ENCODE measurements at places on chromosomes 12 and 14.

- DNase-seq = no peak
Observed at GRCh38 chr14:57189070-57189469, 79.6 kb downstream of the EXOC5 start.

GRCh38 chr12:5257763-5258495 is 174.0 kb upstream of the NTF3 start:
- no peak for DNase-seq

- DNase-seq = no peak
Observed at GRCh38 chr14:61653507-61653906, 41.8 kb upstream of the HIF1A start.

DNA sequence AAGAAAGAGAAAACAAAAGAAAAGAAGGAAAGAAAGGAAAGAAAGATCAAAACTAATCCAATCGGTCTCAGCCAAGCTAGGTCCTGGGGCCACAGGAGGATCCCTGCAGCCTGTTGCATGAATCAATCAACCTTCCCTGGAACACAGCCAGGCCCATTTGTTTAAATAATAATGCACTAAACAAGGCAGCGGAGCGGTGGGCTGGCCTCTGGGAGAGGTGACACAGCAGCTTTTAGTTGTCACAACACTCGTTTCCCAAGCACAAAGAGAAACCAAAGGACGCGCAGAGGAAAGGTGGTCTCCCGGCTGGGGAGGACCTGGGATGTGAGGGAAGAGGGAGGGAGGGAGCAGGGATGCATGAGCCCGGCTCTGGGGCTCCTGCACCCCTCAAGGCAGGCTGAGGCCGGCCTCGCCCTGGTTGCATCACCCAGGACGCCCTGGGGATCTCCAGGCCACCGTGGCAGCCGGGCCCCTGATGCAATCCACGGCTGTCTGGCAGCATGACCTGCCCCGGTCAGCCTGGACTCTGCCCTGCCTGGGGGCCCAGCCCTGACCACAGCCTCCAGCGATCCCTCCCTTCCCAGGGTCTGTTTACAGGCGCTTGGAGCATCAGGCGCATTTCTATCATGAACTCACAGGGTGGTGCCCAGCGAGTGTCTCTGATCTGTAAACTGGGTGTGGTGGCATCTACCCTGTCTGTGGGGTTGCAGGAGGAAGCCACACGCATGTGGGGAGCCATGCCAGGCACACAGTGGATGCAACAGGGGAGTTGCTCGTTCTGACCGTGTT is 32.5 kb downstream of the MMP17 start:
- no peak for DNase-seq

GRCh38 chr12:114866331-114866730 is 182.4 kb upstream of the TBX3 start:
- DNase-seq = no peak

- no peak for DNase-seq
Observed at GRCh38 chr14:33764876-33765650, 185.8 kb downstream of the EGLN3 start.

- DNase-seq = no peak
Observed at GRCh38 chr12:104994336-104994735, 8.2 kb downstream of the NOPCHAP1 start.

GRCh38 chr14:24894583-24895242 is 155.2 kb downstream of the STXBP6 start:
- DNase-seq = no peak

DNA sequence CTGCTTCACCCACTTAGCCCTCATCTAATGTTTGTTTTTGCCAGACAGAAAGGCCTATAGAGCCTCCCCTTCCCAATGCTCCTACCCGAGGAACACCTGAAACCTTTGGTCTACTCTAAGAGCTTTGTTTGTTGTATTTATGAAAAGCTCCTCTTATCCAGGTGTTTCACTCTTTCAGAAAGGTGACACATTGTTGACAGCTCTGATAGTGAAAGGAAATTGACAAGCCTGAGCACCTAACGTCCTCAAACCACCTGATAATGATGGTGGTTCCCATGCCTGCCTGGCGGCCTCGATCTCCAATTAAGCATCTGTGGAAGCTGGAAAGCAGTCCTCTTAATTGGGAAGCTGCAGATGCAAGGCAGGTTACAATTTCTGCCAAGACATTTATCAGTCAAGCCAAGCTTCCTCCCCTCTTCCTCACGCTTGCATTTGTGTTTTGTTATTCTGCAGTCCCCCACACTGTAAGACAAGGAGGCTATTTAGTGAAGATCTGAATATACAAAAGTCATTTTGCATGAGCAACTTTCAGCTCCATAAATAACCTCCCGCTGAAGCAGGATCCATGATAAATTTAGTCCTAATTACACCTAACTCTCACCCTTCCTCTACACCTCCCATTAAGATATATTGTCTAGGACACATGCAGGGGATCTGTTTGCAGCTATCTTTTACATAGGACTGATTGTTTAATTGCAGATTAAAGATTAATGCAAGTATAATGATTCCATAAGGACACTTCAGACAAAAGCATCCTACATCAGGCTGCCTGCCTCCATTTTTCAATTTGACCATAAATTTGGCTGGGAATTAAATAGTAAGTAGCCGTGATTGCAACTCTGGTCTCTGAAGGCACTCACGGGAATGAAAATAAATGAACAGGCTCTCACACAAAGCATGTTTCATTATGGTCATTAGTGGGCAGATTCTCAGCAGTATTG is 288.6 kb downstream of the PDZRN4 start:
- DNase-seq = no peak

DNA sequence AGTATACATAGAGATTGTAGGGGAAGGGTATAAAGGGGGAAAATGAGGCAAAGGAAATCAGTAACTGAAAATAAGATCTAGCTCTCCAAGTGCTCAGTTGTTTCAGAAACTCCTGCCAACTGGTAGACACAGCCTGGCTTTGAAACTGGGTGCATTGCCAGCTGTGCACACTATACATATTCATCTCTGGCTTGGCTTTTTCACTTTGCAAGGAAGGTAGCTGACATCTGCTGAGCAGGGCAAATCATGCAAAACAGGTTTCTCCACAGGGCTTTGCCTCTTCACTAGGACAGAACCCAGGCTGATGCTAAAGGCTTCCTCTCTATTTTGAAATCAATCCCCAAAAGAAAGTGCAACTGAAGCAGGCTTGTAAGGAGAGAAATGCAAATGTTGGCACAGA is 101.5 kb downstream of the HELB start:
- DNase-seq = no peak

- peak; percentile 19 for DNase-seq
Observed at GRCh38 chr14:96088074-96088473, 48.9 kb downstream of the C14orf132 start.

DNA sequence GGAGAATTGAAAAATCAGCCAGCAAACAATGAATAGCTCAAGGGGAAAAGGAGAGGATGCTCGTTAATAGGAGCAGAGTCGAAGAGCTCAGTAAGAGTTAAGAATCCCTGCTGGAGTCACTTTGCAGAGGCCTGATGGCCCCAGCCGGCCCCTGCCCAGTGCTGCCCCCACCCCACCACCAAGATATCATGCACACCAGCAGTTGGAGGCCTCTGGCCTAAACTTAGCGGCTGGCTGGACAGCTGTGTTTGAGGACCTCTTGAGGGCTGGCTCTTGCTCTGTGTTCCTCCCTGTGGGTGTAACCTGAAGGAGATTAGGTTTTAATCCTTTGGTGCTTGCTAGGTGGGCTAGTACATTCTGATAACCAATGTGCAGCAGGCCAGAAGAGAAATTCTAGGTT is 142.0 kb downstream of the PLXNC1 start:
- DNase-seq = no peak

DNA sequence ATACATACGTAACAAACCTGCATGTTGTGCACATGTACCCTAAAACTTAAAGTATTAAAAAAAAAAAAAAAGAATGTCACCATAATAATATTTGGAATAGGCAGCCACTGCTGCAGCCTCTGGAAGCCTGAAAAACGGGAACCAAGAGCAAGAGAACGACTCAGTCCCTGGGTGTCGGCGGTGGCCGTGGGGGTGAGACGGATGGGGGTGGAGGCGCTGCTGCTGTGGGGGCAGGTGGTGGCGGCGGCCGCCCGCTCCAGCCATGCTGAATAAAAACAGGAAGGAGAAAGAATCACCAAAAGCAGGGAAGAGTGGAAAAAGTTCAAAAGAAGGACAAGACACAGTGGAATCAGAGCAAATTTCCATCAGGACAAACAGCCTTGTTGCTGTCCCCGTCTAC is 46.9 kb downstream of the ZFYVE21 start:
- DNase-seq = no peak

- no peak for DNase-seq
Observed at GRCh38 chr12:59298296-59298695, 297.5 kb upstream of the SLC16A7 start.

DNA sequence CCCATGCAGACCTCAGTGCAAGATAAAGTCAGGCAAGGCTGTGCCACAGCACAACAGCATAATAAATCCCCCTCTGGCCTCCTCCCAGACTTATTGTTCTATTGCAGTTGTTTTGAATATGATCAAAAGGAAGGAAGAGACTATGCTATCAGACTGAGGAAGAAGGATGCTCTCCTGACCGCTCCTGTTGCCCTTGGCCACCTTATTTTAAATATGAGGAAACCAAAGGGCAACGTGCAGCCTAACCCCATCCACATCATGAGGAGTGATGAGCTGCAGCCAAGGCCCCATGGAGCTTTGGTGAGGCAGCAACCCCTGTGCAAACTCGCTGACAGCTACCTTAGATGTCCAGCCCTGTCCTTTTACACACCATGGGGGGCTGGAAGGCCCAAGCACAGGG is 291.7 kb downstream of the ZFP36L1 start:
- DNase-seq = no peak

GRCh38 chr12:101612160-101612916 is 17.6 kb downstream of the MYBPC1 start:
- no peak for DNase-seq

- DNase-seq = no peak
Observed at GRCh38 chr12:30829876-30830275, 75.1 kb upstream of the CAPRIN2 start.

GRCh38 chr12:74780182-74780849 is 242.7 kb downstream of the ATXN7L3B start:
- DNase-seq = no peak

GRCh38 chr14:59588101-59588500 is 11.5 kb upstream of the CCDC175 start:
- no peak for DNase-seq
